ENCODE measurements at places on chromosomes 16 and 17.

DNA sequence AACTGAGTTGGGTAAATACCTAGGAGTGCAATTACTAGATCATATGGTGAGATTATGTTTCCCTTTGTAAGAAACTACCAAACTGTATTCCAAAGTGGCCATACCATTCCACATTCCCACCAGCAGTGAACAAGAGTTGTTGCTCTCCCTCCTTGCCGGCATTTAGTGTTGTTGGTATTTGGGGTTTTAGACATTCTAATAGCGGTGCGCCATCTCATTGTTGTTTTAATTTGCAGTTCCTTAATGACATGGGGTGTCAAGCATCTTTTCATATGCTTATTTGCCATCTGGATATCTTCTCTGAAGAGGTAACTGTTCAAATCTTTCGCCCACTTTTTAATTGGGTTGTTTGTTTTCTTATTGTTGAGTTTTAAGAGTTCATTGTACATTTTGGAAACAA is 164.2 kb upstream of the LHX1 start:
- no peak for DNase-seq

GRCh38 chr16:78258375-78259065 is 159.1 kb downstream of the WWOX start:
- DNase-seq, result no peak

- DNase-seq, result no peak
These were observed 13.4 kb downstream of the CHTF8 start for GRCh38 chr16:69118994-69119393.

DNA sequence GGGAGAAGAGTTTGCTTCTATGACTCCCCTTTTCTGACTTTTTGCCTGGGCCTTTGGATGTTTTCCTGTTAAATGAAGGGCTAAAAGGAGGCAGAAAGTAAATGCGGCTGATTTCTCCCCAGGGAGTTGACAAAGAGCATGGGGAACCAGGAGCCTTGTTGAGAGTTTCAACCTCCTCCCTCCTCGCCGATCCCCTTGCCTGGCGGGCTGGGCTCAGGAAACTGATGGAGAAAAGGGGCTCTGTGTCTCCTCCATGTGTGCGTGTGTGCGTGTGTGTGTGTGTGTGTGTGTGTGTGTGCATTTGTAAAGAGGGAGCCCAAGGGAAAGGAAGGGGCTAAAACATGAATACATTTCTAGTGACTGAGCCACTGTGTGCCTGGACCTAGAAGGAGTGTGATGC is 94.5 kb downstream of the ZDHHC7 start:
- no peak for DNase-seq

- DNase-seq, result no peak
These were observed 61.8 kb downstream of the DNAH3 start for GRCh38 chr16:21088646-21089538.

GRCh38 chr17:43823350-43824084 is 9.4 kb downstream of the MPP3 start:
- no peak for DNase-seq

DNA sequence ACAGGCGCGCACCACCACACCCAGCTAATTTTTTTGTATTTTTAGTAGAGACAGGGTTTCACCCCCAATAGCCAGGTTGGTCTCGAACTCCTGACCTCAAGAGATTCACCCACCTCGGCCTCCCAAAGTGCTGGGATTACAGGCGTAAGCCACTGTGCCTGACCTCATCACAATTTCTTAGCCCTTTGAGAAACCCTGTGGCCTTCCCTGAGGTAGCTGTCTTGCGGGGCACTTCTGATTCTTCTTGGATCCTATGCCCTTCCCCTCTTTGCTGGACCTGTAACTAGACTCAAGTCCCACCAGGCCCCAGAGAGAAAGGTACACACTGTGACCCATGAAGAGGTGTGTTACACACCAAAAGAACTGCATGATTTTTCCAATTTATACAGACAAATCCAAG is 13.5 kb upstream of the CETP start:
- DNase-seq, result no peak

- no peak for DNase-seq
These were observed 88.6 kb upstream of the NLRP1 start for GRCh38 chr17:5672815-5673430.

- no peak for DNase-seq
These were observed 3.7 kb upstream of the ADAT1 start for GRCh38 chr16:75626806-75627205.

DNA sequence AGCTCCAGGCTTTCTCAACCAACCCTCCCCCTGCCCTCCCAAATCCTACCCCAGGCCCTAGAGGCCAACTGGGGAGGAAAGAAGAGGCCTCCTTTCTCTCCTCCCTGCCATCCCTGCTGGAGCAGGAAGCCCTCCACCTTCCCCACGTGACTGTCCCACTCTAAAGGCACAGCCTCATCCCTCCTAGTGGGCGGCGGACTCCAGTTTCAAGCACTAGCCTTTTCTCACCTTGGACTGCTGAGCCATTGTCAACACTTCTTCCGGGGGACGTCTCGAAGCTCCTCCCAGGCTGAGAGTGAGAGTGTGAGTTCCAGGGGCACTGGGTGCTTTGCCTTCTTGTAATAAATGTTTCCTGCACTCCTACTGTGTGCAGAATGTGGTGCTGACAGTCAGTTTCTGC is 21.4 kb upstream of the IRX6 start:
- DNase-seq, result no peak

- DNase-seq, result no peak
These were observed 1.6 kb downstream of the GFER start for GRCh38 chr16:1985466-1986150.

- no peak for DNase-seq
These were observed 19.5 kb downstream of the MRM3 start for GRCh38 chr17:801660-802059.

GRCh38 chr16:81531419-81531821 is 86.8 kb downstream of the CMIP start:
- no peak for DNase-seq

- no peak for DNase-seq
These were observed 237.8 kb downstream of the PRKCA start for GRCh38 chr17:66540131-66540781.

DNA sequence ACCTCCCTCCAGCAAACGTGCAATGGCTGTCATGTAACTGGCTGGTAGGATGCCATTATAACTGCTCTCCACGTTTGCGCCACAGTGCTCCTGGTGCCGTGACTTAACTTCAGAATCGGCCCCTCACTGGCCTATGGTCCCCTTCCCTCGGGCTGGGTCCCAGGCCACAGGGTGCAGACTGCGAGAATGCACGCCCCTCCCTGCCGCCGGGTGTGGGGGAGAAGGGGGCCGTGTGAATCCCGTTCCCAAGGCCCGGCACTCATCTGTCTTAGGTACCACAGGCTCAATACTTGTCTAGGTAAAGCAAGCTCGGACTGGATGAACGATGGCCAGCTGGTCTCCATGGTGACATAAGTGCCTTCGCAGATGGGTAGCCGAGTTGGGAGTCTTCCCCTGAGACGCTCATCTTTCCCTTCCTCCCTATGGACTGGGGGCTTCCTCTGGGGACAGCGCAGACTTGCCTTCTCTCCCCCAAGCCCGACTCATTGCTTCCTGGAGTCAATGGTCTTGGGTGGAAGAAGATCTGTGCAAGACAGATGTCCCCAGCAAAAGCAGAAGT is 37.8 kb downstream of the TIMM22 start:
- no peak for DNase-seq

GRCh38 chr16:19607616-19608280 is 52.2 kb downstream of the VPS35L start:
- DNase-seq, result no peak

GRCh38 chr16:50593410-50594150 is 45.4 kb downstream of the NKD1 start:
- no peak for DNase-seq

DNA sequence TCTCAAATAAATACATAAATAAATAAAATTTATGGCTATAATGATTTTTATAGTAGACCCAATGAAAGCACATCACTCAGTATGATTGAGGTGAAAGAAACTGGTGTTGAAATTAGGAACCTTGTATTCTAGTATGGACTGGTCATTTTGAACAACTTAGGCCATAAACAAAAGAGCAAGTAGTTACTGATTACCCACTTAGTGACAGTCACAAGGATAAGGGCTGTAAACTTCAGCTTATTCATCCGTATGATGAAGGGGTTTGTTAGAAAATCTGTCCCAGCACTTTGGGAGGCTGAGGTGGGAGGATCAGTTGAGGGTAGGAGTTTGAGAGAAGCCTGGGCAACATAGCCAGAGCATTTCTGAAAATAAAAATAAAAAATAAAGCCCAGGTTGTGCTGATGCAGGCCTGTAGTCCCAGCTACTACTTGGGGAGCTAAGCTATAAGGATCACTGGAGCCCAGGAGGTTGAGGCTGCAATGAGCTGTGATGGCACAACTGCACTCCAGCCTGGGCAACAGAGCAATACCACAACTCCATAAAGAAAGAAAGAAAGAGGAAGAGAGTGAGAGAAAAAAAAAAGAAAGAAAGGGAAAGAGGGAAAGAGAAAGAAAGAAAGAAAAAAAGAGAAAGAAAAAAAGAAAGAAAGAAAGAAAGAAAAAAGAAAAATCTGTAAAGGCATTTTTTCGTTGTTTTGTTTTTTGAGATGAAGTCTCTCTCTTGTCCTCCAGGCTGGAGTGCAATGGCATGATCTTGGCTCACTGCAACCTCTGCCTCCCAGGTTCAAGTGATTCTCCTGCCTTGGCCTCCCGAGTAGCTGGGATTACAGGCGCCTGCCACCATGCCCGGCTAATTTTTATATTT is 4.2 kb upstream of the SPAG9 start:
- no peak for DNase-seq

DNA sequence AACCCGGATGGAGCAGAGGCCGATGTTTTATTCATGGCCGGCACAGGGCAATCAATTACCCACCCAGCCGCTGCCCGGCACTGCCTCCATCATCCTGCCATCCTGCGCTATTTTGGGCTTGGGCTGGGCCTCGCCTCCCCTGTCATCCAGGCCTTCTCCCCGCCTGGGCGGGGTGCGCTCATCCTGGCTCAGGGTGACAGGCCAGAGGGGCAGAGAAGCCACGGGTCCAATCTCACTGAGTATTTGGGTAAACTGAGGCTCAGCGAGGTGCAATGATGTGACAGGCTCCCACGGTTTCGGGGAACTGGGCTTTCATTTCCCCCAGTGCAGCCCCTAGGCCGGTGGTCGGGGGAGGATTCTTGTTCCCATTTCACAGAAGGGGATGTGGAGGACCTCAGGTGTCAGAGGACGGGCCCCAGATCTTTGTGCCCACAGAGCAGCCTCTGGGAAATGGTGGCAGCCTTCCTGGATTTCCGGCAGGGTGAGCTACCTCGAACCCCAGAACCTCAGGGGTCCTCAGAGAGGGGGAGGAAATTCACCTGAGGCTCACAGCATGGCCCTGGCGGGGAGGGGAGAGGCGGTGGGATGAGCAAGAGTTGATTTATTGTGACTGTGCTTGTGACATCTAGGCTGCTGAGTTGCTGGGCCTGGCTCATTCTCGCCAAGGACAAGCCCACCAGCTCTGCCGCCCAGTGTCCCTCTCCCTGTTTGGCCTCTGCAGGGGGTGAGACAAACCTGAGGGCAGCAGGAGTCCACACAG is 23.8 kb upstream of the KCNJ12 start:
- DNase-seq, result no peak

All from stimulated activated CD8-positive, alpha-beta memory T cell treated with anti-CD3 and anti-CD28 coated beads, Interleukin-4, amount 100 ng/mL, for 1 hour (primary cell).